ENCODE measurements at places on chromosomes 5 and 9.

DNA sequence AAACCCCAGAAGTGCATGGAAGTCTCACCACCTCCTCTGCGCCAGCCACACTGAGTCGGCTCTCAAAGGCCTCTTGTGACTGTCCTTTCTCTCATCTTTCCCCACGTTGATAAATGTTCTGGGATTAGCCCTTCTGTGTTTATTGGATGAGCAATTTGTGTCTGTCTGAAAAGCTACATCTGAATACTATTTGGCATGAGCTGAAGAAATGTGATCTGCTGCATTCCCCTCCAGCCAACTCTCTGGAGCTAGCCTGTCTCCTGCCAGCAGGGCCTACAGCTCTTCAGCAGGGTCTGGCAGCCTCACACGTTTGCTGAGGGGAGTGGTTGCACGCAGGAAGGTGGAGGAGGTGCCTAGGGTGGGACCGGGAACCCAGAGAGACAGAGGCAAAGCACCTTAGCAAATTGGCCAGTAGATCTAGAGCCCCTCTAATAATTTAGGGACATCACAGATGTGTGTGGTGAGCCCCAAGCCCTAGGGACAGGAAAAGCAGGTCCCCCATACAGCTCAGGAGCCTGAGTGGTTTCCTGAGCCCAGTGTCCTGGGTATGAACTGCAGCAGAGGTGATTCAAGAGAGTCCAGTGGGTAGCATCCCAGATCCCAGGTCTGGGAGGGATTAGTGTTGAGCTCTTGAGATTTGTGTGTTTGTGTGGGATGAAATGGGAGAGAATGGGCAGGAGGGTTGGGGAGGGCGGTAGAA, 20.5 kb upstream of the B4GALT1 start:
- DNase-seq: peak; percentile 87

DNA sequence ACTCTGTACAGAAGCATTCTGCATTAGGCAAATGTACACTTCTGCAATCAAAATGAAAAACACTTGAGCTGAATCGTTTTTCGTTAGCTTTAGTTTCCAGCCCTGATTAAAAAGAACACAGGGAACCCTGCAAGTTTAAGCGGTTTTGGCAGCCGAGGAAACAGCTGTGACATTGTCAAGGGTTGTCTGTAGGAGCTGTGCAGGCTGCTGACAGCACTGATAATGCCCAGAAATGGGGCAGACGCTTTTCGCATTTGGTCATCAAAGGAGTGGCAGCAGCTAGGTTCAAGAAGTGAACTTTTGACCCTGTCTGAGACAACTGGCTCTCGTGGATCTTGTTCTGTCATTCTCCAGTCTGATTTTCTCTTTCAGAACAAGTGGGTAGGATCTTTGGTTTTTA, 165.6 kb upstream of the CCDC152 start:
- no peak for DNase-seq

DNA sequence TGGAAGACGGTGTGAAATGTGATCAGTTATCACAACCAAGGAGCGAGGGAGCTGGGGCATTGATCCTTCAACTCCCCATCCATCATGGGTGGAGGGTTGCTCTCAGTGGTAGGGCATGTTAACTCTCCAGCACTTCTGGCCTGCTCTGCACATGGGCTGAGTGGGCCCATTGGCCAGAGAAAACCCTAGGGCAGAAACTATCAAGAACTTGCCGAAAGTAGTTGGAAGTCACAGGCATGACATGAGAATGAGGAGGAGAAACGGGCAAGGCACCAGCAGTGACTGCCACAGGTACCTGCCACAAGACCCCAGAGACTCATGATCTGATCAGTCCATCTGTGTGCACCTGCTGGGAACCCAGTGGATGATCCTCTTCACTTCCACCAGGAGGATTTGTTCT, 50.9 kb upstream of the CXCL14 start:
- DNase-seq: no peak

DNA sequence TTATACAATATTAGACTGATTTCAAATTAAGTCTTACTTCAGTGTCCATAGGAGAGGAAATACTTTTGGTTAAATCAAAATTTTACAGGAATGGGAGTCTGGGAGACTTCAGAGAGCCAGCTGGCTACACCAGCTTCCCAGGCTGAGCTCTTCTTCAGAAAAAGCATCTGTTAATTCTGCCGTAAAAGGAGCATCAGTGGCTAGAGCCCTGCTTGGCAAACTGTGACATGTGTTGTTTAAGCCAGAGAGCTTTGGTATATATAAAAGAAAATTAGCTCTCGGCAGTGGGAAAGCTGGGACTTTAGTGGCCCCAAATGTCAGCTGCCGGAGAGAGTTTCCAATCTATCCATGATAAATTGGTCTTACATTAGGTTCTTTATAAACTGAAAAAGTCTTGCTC, 378.8 kb upstream of the TUSC1 start:
- peak; percentile 13 for DNase-seq

Measured in AG10803 (cell line).